ENCODE measurements at places on chromosomes 3 and 15. TPM values are rescaled to one million over a fixed set of nuclear protein-coding genes. Genes with fewer than 3 reads are reported as not detected.

The ANKRD63 gene
- total RNA-seq = not detected

The ARF4 gene
- 50.0 TPM for total RNA-seq

The CGNL1 gene
- 3.5 TPM for total RNA-seq

The MINDY2 gene
- total RNA-seq = 10.4 TPM

The SLC51B gene
- not detected for total RNA-seq

The ISL2 gene
- not detected for total RNA-seq

The CCDC39 gene
- total RNA-seq = not detected

The SRGAP3 gene
- total RNA-seq = 1.6 TPM

The HRH1 gene
- 6.2 TPM for total RNA-seq

The PGBD4 gene
- 3.5 TPM for total RNA-seq

The PPP2R3A gene
- 10.5 TPM for total RNA-seq

The PYGO1 gene
- total RNA-seq = 7.1 TPM

The CPNE9 gene
- not detected for total RNA-seq

The DLG1 gene
- total RNA-seq = 31.0 TPM

The GOLGA6B gene
- not detected for total RNA-seq

The C3orf85 gene
- total RNA-seq = not detected

The MB21D2 gene
- total RNA-seq = 0.11 TPM

The ADAMTS9 gene
- 74.1 TPM for total RNA-seq

The CCR9 gene
- total RNA-seq = not detected

The ALDH1A2 gene
- 9.3 TPM for total RNA-seq

The GOLGA8G gene
- total RNA-seq = not detected

The KNG1 gene
- not detected for total RNA-seq

The TMEM266 gene
- not detected for total RNA-seq

The LYZL4 gene
- total RNA-seq = not detected

The GOLGA8J gene
- total RNA-seq = 0.75 TPM

The EPHA3 gene
- total RNA-seq = 3.3 TPM

The SPESP1 gene
- total RNA-seq = 6.1 TPM

The ARGFX gene
- not detected for total RNA-seq

The CSTA gene
- not detected for total RNA-seq
